Esophagus squamous epithelium (tissue), 5 donors: ENCODE measurements at places on chromosomes 16 and 17. TPM values are rescaled to one million over a fixed set of nuclear protein-coding genes. Genes with fewer than 3 reads are reported as not detected.

- no peak for DNase-seq
Observed at GRCh38 chr16:28184625-28185024, 27.1 kb downstream of the XPO6 start.

SLFN13 gene
- total RNA-seq: 2.7 TPM

- no peak for DNase-seq
Observed at GRCh38 chr17:34502426-34502825, 77.0 kb upstream of the TMEM132E start.

KCNG4 gene
- total RNA-seq: not detected

- DNase-seq: no peak
Observed at GRCh38 chr17:82838386-82839063, 1.3 kb downstream of the ZNF750 start.

NLGN2 gene
- total RNA-seq: 1.4 TPM

GRCh38 chr17:40487371-40488020 is 13.9 kb downstream of the TNS4 start:
- DNase-seq: no peak

PRSS33 gene
- not detected for total RNA-seq

GRCh38 chr17:30812218-30813177 is 12.0 kb downstream of the CRLF3 start:
- no peak for DNase-seq
